RPMI7951 (cell line): ENCODE measurements at places on chromosomes 1 and 21. TPM values are rescaled to one million over a fixed set of nuclear protein-coding genes. Genes with fewer than 3 reads are reported as not detected.

S100A7 gene
- total RNA-seq: not detected in 2 replicates

SNX7 gene
- total RNA-seq: 106 and 114 TPM in 2 replicates

VAV3 gene
- 0.84 and 1.7 TPM in 2 replicates for total RNA-seq

NMNAT2 gene
- total RNA-seq: 4.3 and 4.4 TPM in 2 replicates

NES gene
- total RNA-seq: 24.2 and 39.1 TPM in 2 replicates

WLS gene
- total RNA-seq: 51.6 and 77.6 TPM in 2 replicates

LCE3D gene
- not detected in 2 replicates for total RNA-seq

CFAP107 gene
- not detected in 2 replicates for total RNA-seq

RNU1-3 gene
- total RNA-seq: under 0.01 TPM in 1 of 2 replicates, not detected in the other
